ENCODE measurements at places on chromosomes 11 and 22. TPM values are rescaled to one million over a fixed set of nuclear protein-coding genes. Genes with fewer than 3 reads are reported as not detected.

DNA sequence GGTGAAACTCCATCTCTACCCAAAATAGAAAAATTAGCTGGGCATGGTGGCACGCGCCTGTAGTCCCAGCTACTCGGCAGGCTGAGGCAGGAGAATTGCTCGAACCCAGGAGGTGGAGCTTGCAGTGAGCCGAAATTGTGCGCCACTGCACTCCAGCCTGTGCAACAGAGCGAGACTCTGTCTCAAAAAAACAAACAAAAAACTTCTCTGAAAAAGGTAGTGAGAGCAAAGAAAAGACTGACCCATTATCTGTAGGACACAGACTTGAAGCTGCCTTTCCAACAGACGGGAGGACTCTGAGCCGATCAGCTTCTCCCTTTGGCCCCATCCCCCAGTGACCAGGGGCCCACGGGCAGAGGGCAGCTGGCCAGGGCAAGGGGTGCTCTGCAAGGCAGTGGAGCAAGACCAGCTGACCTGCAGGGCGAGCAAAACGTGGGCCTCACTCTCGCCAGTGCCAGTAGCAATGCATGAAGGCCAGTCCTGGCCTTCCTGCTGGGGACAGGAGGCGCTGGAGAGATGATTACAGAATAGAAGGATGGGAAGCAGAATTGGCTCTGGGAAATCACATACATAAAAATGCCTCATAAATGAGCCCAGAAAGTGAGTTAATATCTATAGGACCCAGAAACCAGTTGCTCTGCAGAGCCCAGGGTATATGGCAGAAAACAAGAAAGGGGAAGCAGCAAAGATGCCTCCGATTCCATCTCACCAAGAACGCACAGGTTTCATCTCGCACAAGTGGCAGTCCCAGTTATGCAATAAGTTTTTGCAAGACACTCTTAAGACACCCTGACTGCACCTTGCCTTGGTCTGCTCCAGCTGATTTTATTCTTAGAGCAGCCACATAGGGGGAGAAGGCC lies 2.8 kb downstream of the EHD1 start:
- no peak overlapping the region for H3K4me3 ChIP-seq
- H3K27ac ChIP-seq = no peak overlapping the region
- DNase-seq = no peak
- no peaks in the 10 kb centered on the region for H3K36me3 ChIP-seq

DNA sequence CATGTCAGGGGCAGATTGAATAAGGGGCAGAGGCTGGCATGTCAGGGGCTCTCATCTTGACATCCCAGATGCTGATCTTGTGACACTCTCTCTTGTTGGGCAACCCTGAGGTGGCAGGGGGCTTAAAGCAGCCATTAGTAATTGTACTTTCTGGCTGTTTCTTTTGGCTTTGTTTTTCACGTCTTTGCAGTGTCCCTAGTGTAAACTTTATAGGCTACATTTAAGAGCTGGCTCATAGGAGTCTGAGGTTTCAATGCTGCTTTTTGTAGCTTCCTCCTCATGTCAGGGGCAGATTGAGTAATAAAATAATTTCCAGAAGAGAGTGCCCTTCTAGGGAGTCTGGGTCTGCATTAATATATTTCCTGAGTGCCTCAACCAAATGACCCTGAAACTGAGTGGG lies 86.1 kb downstream of the RAB38 start:
- H3K27me3 ChIP-seq = no peaks in the 10 kb centered on the region
- H3K4me3 ChIP-seq = no peak overlapping the region
- no peak overlapping the region for H3K27ac ChIP-seq
- H3K36me3 ChIP-seq = no peaks in the 10 kb centered on the region
- no peak for DNase-seq

DNA sequence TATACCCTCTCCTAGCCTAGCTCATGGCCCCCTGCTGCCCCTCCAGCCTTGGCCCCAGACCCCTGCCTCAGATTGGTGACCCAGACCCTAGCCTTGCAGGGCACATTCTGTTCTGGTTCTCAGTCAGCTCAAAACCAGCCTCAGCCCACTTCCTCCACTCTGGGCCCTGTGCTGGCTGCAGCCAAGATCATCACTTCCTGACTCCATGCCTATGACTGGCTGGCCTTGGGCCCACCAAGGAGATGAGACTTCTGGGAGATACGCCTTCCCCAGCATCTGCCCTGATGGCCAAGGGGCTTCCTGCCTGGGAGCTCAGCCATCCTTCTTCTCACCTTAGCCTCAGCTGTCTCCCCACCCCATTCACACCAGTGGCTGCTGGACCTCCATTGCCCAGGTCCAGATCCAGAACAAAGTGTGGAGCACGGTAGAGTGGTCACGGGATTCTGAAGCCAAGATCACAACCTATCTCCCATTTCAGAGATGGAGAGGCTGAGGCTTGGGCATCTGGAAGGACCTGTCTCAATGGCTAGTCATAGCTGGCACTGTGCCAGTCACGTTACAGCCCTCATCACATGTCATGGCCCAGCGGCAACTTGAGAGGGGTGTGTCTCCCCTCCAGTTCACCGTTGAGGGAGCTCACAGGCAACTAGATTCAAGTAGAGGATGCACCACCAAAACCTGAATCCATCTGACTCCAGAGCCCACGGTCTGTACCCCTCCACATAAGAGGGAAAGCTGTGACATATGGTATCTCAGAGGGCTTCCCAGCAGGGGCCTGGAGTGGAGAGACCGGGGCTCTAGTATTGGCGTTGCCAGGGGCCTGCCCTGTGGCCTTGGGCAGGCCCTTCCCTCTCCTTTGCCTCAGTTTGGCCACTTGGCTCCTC lies 43.0 kb upstream of the KLHL35 start:
- no peaks in the 10 kb centered on the region for H3K36me3 ChIP-seq
- no peak overlapping the region for H3K4me3 ChIP-seq
- H3K27ac ChIP-seq = no peak overlapping the region
- DNase-seq = no peak
- peaks cover 5% of the 10 kb centered on the region for H3K4me1 ChIP-seq

DNA sequence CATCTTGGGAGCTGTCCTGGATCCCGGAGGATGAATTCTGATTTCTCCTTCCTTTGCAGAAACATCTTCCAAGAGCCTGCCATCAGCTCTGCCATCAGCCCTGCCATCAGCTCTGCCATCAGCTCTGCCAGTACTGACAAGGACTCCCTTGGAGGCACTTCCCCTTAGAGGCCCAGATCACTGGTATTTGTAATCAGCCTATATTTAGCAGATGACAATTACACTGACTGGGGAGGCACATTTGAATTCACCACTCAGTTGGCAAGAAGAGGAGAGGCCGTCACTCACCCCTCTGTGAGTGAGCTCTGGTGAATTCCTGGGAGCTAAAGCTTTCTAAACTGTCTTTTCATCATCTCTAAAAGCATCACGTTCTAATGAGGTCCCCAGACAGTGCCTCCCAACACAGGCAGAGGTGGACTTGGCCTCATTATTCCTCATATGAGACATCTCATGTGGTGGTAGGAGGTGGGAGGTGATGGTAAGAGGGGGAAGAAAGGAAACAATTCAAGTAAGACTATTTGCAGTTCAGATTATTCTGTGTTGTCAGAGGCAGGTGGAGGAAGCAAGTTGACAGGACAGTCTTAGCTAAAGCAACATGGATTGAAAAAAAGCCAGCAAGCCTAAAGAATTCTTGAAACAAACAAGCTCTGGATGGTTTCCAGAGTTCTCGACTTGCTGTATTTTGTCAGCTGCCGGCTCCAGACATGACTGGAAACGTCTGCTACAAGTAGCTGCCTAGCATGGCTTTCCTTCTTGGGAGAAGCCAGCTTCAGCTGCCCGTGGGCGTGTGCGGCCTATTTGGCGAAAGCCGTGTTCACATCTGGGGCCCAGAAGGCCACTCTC lies 771.7 kb downstream of the TBC1D22A start:
- no peaks in the 10 kb centered on the region for H3K27me3 ChIP-seq
- H3K4me1 ChIP-seq = no peaks in the 10 kb centered on the region
- peaks cover 8% of the 10 kb centered on the region for H3K36me3 ChIP-seq

DNA sequence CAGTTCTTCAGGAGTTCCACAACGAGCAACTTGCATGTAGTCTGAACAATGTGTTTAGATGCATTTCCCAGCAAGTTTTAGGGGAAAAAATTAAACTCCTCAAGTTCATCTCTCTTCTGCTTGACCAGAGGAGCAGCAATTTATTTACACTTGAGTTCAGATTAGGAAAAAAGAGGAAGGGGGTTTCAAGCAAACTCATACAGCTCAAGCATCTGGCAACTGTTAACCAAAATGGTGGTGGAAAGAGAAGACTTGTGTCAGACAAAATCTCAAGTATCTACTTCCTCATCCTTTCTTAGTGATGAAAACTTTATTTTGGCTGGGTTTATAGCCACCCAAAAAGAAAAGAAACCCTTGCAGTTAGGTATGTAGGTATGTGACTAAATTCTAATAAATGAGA lies 29.1 kb upstream of the PICALM start:
- no peaks in the 10 kb centered on the region for H3K4me1 ChIP-seq
- no peak overlapping the region for H3K4me3 ChIP-seq

GRCh38 chr11:18304745-18305144 lies 17.2 kb downstream of the HPS5 start:
- no peak for DNase-seq
- H3K4me3 ChIP-seq = no peak overlapping the region
- no peak overlapping the region for H3K27ac ChIP-seq
- H3K36me3 ChIP-seq = peaks cover 54% of the 10 kb centered on the region

- H3K27ac ChIP-seq = no peak overlapping the region
- no peaks in the 10 kb centered on the region for H3K27me3 ChIP-seq
- DNase-seq = no peak
These were observed 817.2 kb downstream of the FAM181B start for GRCh38 chr11:81916451-81916850.

DNA sequence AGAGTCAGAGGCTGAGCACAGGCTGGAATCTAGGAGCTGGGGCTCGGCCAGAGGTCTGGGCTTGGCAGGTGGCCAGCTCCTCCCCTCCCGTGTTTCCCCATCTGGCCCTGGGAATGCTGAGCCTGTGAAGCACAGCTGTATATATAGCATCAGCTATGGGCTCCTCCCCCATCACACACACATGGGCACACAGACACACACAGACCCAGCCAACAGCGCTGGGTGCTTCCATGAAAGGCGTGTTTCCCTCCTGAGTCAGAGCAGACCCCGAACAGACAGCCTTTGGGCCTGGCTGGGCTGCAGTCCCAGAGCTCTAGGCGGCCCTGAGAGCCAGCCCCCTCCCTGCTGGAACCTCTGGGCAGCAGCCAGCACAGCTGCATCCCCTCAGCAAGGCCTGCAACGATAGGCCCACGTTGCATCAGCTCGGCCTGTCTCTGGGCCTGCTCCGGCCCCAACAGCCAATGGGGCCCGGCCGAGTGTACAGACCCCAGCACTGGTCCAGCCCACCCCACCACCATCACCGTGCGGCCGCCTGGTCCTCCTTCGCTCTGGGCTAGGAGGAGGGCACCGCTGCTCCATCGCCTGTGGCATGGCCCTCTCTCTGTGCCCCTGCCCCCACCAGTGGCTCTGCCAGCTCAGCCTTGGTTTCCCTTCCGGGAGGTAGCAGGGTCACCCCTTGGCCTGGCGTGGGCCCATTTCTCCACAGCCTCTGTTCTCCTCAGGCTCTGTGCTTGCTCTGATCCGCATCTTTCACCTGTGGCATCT lies 7.6 kb upstream of the SERPINH1 start:
- H3K27ac ChIP-seq = peak overlapping the region; percentile 70
- H3K27me3 ChIP-seq = no peaks in the 10 kb centered on the region
- peaks cover 31% of the 10 kb centered on the region for H3K4me1 ChIP-seq
- no peak overlapping the region for H3K4me3 ChIP-seq
- H3K36me3 ChIP-seq = no peaks in the 10 kb centered on the region

DNA sequence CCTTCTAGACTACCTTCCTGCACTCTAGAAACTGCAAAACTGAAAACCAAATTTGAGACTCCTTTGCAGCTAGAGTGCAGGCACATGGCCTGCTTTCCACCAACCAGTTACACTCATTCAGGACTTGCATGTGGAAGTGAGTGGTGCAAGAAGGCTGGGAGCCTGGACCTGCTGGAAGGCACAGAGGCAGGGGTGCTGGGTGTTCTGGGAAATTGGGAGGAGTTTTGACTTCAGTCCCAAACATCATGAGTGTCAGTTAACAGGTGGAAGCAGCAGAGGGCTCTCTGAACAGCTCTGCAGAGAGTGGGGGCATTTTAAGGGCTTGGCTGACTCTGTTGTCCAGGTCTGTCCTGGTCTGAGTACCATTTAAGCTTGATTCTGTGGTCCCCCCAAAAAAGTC lies 49.3 kb upstream of the SYT13 start:
- no peak for DNase-seq
- H3K36me3 ChIP-seq = no peaks in the 10 kb centered on the region
- H3K27ac ChIP-seq = no peak overlapping the region
- H3K27me3 ChIP-seq = no peaks in the 10 kb centered on the region
- no peak overlapping the region for H3K4me3 ChIP-seq

DNA sequence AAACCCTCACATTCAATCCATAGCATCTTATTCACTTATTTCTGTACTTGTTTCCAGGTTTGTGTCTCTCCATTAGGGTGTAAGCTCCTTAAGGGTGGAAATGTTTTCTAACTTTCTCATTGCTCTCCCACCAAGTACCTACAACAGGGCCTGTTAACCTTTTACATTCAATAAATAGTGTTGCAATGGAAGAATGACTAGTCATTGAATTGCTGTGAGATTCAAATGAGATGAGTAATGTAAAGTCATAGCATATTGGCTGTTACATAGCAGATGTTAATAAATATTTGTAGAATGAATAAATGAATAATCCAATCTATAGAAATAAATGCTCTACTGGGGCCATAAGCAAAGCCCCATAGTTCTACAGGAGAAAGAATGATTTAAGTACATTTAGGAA lies 75.4 kb upstream of the DDI1 start:
- no peak for DNase-seq
- no peak overlapping the region for H3K4me3 ChIP-seq
- no peaks in the 10 kb centered on the region for H3K36me3 ChIP-seq
- H3K27ac ChIP-seq = no peak overlapping the region
- no peaks in the 10 kb centered on the region for H3K4me1 ChIP-seq

- H3K4me3 ChIP-seq = no peak overlapping the region
- no peak overlapping the region for H3K27ac ChIP-seq
- no peak for DNase-seq
- no peaks in the 10 kb centered on the region for H3K4me1 ChIP-seq
These were observed 7.7 kb downstream of the IL2RB start for GRCh38 chr22:37141971-37142370.

GRCh38 chr11:111522426-111522825 lies 7.8 kb downstream of the HOATZ start:
- H3K27me3 ChIP-seq = no peaks in the 10 kb centered on the region
- no peaks in the 10 kb centered on the region for H3K36me3 ChIP-seq
- H3K4me1 ChIP-seq = peaks cover 7% of the 10 kb centered on the region

GRCh38 chr11:12842933-12843636 lies 166.0 kb upstream of the RASSF10 start:
- peaks cover 68% of the 10 kb centered on the region for H3K4me1 ChIP-seq
- no peaks in the 10 kb centered on the region for H3K36me3 ChIP-seq
- no peaks in the 10 kb centered on the region for H3K27me3 ChIP-seq
- no peak overlapping the region for H3K4me3 ChIP-seq

Gene GNAZ
- total RNA-seq = 11.1 TPM

Gene C11orf87
- total RNA-seq = 0.31 TPM

Gene GLB1L2
- 12.3 TPM for total RNA-seq

Gene CREB3L1
- total RNA-seq = 4.5 TPM

Gene OR5W2
- total RNA-seq = not detected

Gene MYEOV
- 0.14 TPM for total RNA-seq

Gene SYT7
- total RNA-seq = 7.0 TPM

Gene PATE4
- total RNA-seq = not detected
